ENCODE measurements at places on chromosomes 11 and 22. TPM values are rescaled to one million over a fixed set of nuclear protein-coding genes. Genes with fewer than 3 reads are reported as not detected.
A peak's percentile ranks its signal among the peaks of the same experiment; 100 is the strongest.

The BBOX1 gene
- total RNA-seq = not detected

DNA sequence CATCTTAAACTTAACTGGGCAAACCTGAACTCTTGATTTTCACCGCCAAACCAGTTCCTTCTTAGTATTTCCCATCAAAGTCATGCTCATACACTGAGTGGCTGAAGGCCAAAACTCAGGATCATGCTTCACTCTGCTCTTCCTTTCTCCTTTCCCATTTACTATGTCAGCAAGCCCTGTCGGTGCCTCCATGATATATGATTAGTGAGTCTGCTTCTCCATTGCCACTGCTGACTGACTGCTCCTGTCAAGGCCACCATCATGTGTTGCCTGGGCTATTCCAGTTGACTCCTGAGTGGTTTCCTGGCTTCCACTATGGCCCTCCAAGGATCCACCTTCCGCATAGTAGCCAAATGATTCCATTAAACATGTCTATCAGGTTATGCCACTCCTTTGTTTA, 42.8 kb upstream of the AMPD3 start:
- DNase-seq = no peak

DNA sequence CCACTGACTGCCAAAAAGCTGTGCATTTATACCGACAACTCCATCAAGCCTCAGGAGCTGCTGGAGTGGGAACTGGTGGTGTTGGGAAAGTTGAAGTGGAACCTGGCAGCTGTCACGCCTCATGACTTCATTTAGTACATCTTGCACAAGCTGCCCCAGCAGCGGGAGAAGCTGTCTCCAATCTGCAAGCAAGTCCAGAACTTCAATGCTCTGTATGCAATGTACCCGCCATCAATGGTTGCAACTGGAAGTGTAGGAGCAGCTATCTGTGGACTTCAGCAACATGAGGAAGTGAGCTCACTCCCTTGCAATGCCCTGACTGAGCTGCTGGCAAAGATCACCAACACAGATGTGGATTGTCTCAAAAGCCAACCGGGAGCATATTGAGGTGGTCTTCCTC, at the start of gene SLC22A25:
TSS of gene SLC22A25 (minus strand) at position 67 of the 400 bp plus-strand sequence. CDS start 13,947 bp downstream, outside the sequence.
- DNase-seq = no peak

GRCh38 chr11:106344394-106344793, 266.9 kb downstream of the AASDHPPT start:
- DNase-seq = no peak

DNA sequence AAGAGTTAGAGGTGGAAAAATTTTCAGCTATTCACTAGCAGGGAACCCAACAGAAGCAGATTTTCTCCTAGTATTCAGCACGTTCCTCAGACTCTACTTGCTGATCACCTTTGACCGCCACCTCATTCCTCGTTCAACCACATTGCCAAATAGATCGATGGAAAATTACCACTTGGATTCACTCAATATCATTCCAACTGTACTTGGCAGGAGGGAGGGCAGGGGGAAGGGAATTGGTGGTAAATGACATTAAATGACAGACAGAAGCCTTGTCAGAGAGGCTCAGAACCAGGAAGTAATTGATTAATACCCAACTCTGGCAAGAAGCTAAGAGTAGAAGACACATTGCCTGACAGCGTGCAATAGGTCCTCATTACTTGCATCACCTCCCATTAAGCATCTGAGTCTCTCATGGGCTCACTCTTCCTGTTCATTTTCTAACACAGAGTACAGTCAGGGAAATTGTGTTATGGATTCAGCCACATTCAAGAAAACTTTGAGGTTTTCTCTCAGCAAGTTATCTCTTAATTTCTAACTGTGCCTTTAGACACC, 240.5 kb upstream of the FAT3 start:
- no peak for DNase-seq

DNA sequence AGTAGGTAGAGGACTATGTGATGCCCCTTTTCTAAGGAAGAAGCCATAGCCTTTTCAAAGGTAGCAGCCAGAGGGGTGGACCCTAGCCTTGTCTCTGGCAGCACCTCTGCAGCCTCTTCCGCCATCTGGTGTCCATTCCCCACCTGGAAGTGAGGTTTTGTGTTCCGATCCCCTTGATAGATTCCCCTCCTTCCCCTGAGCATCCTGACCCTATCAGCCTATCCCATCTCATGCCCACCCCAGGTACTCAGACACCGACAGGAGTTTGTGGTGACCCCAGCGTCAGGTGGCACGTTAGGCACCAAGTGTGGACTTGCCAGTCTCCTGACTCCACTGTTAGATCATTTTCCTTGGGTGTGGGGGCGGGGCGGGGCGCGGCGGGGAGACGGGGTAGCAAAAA, 398 bp upstream of the FAM89B start:
- DNase-seq = peak; percentile 58

DNA sequence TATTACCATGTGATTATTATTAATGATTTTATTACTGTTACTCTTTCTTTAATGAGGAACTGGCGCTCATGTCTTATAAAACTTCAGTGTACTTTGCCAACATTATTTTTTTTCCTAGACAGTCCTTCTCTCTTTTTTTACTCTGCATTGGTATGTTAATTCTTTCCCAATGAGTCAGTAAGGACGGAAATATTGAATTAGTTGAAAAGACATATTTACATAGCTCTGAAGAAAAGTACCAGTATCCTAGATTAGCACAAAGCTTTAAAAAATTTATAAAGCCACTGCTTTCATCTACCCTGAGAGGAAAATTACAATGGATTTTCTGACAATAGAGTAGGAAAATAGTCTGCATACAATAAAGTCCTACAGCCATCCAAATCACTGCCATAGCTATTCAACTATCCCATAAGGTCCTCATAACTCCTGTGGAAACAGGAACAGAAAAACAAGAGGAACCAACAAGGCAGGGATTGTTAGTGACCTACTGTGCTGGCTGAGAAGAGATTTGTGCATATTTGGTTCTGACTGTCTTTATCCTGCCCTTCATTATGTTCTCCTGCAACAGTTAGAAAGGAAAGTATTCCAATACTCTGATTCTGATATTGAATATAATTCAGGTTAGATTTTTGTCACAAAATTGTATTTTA, 314.4 kb downstream of the AASDHPPT start:
- no peak for DNase-seq

DNA sequence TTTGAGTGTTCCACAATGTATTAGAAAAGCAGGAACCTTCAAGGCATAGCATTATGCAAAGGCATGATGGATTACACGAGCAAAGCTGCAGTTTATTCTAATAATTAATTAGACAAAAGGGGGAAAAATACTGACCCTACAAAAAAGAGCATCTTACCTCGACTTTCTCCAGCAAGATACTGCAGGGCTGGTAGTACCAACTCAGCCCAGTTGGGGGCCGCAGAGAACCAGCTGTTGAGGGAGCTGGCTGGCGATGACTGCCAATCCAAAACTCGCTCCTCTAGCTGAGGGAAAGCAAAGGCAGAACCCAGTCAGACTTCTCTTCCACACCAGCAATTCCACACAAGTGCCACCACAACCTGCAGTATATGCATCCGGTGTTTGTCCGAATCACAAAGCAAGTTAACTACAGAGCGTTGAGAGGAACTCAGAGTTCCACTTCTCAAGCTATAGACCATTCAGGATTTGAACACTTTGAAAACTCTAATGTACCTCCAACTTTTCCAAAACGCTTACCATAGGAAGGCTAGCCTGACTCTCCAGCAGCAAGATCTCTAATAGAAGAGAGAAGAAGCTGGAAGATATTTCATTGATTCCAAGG, 13.7 kb downstream of the NFRKB start:
- DNase-seq = no peak

DNA sequence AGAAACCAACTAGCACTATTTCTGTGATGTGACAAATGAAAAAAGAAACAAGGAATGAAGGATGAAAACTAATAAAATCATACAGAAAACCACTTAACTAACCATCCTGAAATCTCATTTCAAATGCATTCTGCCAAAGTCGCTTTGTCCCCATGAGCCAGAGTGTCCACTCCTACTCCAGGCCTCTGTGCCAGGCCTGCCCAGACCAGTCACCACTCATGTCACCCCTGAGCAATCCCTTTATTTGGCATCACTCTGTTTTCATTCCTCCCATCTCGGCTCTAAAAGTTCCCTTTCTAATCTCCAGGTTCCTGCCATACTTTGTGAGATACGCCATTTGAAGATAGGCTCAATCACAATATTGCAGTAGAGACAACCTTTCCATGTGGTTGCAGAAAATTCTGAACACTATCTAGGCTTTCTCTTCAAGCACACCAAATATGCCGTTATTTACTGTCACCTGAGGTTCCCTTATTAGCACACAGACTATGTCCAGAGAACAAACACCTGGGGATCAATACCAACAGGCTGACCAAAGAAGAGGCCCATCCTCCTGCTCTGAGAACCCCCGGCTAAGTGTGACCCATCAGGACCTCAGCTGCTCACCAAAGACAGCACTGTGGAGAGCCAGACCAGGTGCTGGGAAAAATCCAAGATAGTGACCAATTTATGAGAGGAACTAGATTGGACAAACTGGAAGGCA, 202.4 kb downstream of the LARGE1 start:
- no peak for DNase-seq

DNA sequence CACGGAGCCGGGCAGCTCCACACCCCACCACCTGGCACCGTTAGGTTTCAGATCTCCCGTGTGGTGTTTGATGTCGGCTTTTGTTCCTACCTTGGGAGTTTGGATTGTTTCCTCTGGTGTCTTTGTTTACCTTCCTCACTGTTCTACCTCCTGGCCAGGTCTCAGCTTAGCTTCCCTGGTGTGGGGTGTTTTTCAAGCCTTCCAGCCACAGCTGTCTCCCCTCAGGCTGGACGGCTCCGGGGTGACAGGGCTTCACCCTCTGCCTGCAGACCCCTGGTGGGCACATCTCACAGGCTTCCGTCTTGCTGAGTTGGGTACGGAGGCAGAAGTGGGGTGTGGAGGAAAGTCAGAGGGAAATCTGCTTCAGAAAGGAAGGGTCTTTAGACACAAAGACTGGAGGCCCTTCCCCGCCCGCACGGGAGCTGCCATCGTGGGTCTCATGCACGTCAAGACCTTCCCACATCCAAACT, 59.6 kb upstream of the EMID1 start:
- no peak for DNase-seq

DNA sequence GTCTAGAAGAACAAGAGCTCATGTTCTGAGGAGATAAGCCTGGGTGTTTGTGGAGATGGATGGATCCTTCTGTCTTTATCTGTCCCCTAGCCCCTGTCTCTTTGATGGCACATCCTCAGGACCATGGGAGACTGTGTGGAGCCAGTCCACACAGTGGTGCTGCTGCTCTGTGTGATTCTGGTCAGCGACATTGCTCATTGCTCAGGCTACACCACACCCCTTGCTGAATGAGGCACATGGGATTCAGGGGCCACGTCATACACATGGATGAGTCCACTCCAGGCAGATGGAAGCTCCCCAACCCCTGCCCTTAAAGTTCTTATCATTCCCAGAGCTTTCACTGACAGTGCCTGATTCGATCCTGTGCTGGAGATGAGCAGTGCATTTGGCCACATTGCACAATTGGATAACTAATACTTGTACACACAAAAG, 222.2 kb downstream of the NAV2 start:
- DNase-seq = no peak

GRCh38 chr11:14611939-14612338, 31.7 kb upstream of the PDE3B start:
- DNase-seq = no peak

The CRY2 gene
- 124 TPM for total RNA-seq

- DNase-seq = no peak
Measured at GRCh38 chr11:115548878-115549528, 44.8 kb upstream of the CADM1 start.

GRCh38 chr11:118610773-118611432, 3.5 kb downstream of the PHLDB1 start:
- DNase-seq = peak; percentile 92

DNA sequence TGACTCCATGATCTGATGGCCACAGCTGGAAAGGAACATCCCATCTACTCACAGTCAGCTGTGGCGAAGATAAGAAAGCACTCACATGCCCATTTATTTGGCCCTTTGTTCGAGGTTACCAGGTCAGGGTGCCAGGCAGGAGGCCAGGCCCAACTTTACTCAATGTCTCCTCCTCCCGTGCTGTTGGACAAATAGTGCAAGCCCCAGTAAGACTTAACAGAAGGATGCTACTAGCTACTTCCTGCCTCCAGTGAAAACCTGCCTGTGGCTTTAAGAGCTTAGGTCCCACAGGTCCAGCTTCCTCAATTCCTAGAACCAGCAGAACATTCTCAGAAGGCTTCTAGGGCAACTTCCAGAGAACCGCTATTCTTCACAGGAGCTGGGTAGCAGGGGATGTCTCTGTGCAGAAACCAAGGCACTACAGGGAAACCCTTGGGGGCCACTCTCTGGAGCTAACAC, 12.9 kb upstream of the CRY2 start:
- DNase-seq = peak; percentile 20

The PAMR1 gene
- not detected for total RNA-seq

DNA sequence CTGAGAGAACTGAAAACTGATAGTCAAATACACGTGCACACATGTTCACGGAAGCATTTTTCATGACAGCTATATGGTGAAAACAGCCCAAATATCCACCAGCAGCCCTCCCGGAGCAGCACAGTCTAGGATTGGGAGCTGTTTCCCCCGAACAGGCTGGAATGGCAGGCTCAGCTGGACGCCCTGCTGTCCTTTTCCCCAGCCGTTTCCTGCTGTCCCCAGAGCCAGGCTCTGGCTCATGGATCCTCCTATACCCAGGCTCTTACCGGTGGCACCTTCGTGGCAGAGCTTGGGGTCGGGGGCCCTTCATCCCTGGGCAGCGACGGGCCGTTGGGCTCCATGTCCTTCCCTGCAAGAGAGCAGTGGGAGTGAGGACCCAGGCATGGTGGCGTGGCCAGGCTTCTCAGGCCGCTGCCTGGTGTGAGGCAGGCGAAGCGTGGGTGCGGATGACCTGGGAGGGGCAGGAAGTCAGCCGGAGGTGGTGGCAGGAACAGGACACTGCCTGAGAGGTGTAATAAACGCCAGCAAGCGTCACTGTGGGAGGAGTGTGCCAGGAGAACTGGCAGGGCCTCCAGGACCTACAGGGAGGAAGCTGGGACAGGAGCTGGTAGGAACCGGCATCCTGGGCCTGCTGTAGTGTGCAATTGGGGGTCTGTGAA, 38.8 kb downstream of the OSBPL5 start:
- no peak for DNase-seq

GRCh38 chr11:112453601-112454577, 193.2 kb upstream of the PLET1 start:
- DNase-seq = no peak

The METTL15 gene
- 12.1 TPM for total RNA-seq

GRCh38 chr11:13997881-13998280, 35.4 kb downstream of the SPON1 start:
- no peak for DNase-seq

The SCGB1C1 gene
- 0.73 TPM for total RNA-seq

The MALAT1 gene
- 32,911 TPM for total RNA-seq

The GVQW3 gene
- total RNA-seq = 5.6 TPM

GRCh38 chr11:123753110-123753509, 1.2 kb downstream of the OR6X1 start:
- DNase-seq = no peak

The BEST1 gene
- total RNA-seq = 0.32 TPM

The CCDC87 gene
- total RNA-seq = 0.68 TPM

The EXPH5 gene
- 5.4 TPM for total RNA-seq

- DNase-seq = no peak
Measured at GRCh38 chr11:61550665-61551227, 30.1 kb downstream of the SYT7 start.

- DNase-seq = no peak
Measured at GRCh38 chr11:110829873-110830272, 117.6 kb upstream of the ARHGAP20 start.

Measured in natural killer cell (primary cell).